ENCODE measurements at places on chromosomes 4 and X. TPM values are rescaled to one million over a fixed set of nuclear protein-coding genes. Genes with fewer than 3 reads are reported as not detected.

The RTL9 gene
- not detected for polyA plus RNA-seq

The KIAA0232 gene
- polyA plus RNA-seq: 47.7 TPM

The RTL3 gene
- polyA plus RNA-seq: not detected

The FGA gene
- not detected for polyA plus RNA-seq

The ATP1B4 gene
- polyA plus RNA-seq: not detected

The DDX53 gene
- polyA plus RNA-seq: not detected

The CSAG3 gene
- not detected for polyA plus RNA-seq

The RASSF6 gene
- polyA plus RNA-seq: not detected

The RAB9B gene
- polyA plus RNA-seq: 15.4 TPM

The CPE gene
- 852 TPM for polyA plus RNA-seq

The DGKK gene
- not detected for polyA plus RNA-seq

The FREM3 gene
- polyA plus RNA-seq: 0.32 TPM

The ARHGAP4 gene
- polyA plus RNA-seq: not detected

The CT55 gene
- not detected for polyA plus RNA-seq

The GNPDA2 gene
- polyA plus RNA-seq: 103 TPM

The ERCC6L gene
- polyA plus RNA-seq: 0.42 TPM

The HMX1 gene
- not detected for polyA plus RNA-seq

The ARSH gene
- polyA plus RNA-seq: not detected

The SHISA3 gene
- polyA plus RNA-seq: not detected

The USP26 gene
- not detected for polyA plus RNA-seq

The XAGE2 gene
- polyA plus RNA-seq: not detected

The REELD1 gene
- not detected for polyA plus RNA-seq

The NOX1 gene
- 0.13 TPM for polyA plus RNA-seq

The DHRSX gene
- polyA plus RNA-seq: 13.1 TPM

The MAGEA11 gene
- not detected for polyA plus RNA-seq

The SLC9B1 gene
- polyA plus RNA-seq: 0.64 TPM

The HDX gene
- 5.8 TPM for polyA plus RNA-seq

The NEXMIF gene
- polyA plus RNA-seq: 1.7 TPM

The HS6ST2 gene
- 53.7 TPM for polyA plus RNA-seq

The NWD2 gene
- 21.9 TPM for polyA plus RNA-seq

The ZXDB gene
- 4.1 TPM for polyA plus RNA-seq

The SPIN3 gene
- 11.3 TPM for polyA plus RNA-seq

The CCNB3 gene
- polyA plus RNA-seq: 1.5 TPM

The GPRIN3 gene
- 0.83 TPM for polyA plus RNA-seq

The RAB41 gene
- polyA plus RNA-seq: 0.69 TPM

The ZXDA gene
- polyA plus RNA-seq: 1.5 TPM

The SCFD2 gene
- polyA plus RNA-seq: 12.6 TPM

The PPP4R3C gene
- polyA plus RNA-seq: not detected

The FABP2 gene
- polyA plus RNA-seq: 0.38 TPM
